Activated CD4-positive, alpha-beta T cell treated with anti-CD3 and anti-CD28 coated beads, Interleukin-2, amount 10 ng/mL, durations not matched to agents 7 days and 5 days (primary cell): ENCODE measurements at places on chromosomes 4 and X. TPM values are rescaled to one million over a fixed set of nuclear protein-coding genes. Genes with fewer than 3 reads are reported as not detected.

- no peak overlapping the region for H3K27ac ChIP-seq
- DNase-seq, result no peak
- no peaks in the 10 kb centered on the region for H3K27me3 ChIP-seq
- H3K36me3 ChIP-seq, result no peaks in the 10 kb centered on the region
- no peaks in the 10 kb centered on the region for H3K4me1 ChIP-seq
Observed at GRCh38 chr4:13830449-13830848, 202.9 kb upstream of the BOD1L1 start.

- no peak overlapping the region for H3K4me3 ChIP-seq
- H3K27me3 ChIP-seq, result peaks cover 5% of the 10 kb centered on the region
- no peak overlapping the region for H3K27ac ChIP-seq
- no peaks in the 10 kb centered on the region for H3K4me1 ChIP-seq
Observed at GRCh38 chr4:56127716-56128115, 179.0 kb downstream of the CEP135 start.

- H3K27me3 ChIP-seq, result no peaks in the 10 kb centered on the region
- H3K36me3 ChIP-seq, result no peaks in the 10 kb centered on the region
- H3K4me3 ChIP-seq, result no peak overlapping the region
- no peak overlapping the region for H3K27ac ChIP-seq
- no peaks in the 10 kb centered on the region for H3K4me1 ChIP-seq
Observed at GRCh38 chr4:84407554-84408407, 91.3 kb downstream of the NKX6-1 start.

SEL1L3 gene
- total RNA-seq, result 63.4 TPM

GRCh38 chrX:136215559-136215958 is 35.6 kb downstream of the MAP7D3 start:
- H3K36me3 ChIP-seq, result peaks cover 17% of the 10 kb centered on the region
- peaks cover 13% of the 10 kb centered on the region for H3K4me1 ChIP-seq
- no peak for DNase-seq
- no peak overlapping the region for H3K27ac ChIP-seq
- no peaks in the 10 kb centered on the region for H3K27me3 ChIP-seq
- H3K4me3 ChIP-seq, result no peak overlapping the region

MAGEA2B gene
- not detected for total RNA-seq

TCEANC gene
- total RNA-seq, result 8.3 TPM

GRCh38 chrX:2696698-2697215 is 5.7 kb downstream of the CD99 start:
- peak overlapping the region; percentile 82 for H3K27ac ChIP-seq
- H3K27me3 ChIP-seq, result no peaks in the 10 kb centered on the region
- DNase-seq, result peak; percentile 77
- H3K4me1 ChIP-seq, result peaks cover 89% of the 10 kb centered on the region
- peak overlapping the region; percentile 41 for H3K4me3 ChIP-seq

DNA sequence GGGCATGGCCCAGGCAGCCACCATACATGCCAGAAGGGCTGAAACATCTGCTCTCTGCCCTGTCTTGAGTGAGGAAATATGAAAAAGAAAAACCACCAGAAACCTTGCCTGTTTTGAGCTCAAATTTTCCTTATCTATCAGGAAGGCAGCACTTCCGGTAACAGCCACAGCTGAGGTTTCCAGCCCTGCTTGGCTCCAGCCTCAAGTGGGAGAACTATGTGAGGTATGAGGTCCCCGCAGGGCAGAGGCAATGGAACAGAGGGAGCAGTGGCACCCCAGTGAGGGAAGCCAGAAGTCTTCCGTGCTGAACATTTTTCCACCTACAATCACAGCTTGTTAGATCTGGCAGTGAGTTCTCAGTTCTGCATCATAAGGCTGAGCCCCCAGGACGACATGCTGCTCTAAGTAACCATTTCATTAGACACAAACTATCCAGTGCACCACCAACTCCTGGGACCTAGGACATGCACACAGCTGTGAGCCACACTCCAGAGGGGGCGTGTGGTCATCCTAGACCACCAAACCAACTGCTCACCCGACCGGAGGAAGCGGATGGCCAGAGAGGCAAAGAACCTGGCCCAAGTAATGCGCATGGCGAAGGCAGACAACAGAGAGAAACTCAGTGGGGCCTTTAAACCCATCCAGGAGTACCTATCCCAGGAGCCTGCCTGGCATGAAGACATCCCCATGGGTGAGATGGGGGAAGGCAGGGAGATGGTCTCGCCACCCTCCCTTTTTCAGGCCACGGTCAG is 22.6 kb downstream of the WDR1 start:
- peak; percentile 39 for DNase-seq
- H3K27ac ChIP-seq, result peak overlapping the region; percentile 90
- peak overlapping the region; percentile 55 for H3K4me3 ChIP-seq
- no peaks in the 10 kb centered on the region for H3K27me3 ChIP-seq
- peaks cover 82% of the 10 kb centered on the region for H3K36me3 ChIP-seq

CPZ gene
- total RNA-seq, result not detected

SHROOM4 gene
- not detected for total RNA-seq

DNA sequence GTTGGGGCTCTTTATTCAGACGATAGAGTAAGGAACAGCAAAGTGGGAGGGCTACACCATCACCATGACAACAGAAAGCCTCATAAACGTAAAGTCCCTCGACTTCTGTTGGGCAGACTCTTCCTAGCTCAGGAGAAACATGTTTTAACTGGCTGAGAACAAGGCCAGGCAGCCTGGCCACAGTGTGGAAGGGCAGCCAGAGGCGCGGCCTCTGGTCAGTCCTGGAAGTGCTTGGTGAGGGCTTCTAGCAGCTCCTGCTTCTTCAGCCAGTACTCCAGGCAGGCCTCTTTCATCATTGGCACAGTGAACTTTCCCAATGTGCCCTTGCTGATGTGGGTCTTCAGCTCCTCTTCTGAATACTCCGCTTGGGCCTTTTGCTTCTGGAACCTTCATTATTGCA is 690.9 kb downstream of the PCDH19 start:
- no peak overlapping the region for H3K27ac ChIP-seq
- no peak overlapping the region for H3K4me3 ChIP-seq
- no peaks in the 10 kb centered on the region for H3K4me1 ChIP-seq
- no peaks in the 10 kb centered on the region for H3K36me3 ChIP-seq
- DNase-seq, result no peak
- no peaks in the 10 kb centered on the region for H3K27me3 ChIP-seq

DNA sequence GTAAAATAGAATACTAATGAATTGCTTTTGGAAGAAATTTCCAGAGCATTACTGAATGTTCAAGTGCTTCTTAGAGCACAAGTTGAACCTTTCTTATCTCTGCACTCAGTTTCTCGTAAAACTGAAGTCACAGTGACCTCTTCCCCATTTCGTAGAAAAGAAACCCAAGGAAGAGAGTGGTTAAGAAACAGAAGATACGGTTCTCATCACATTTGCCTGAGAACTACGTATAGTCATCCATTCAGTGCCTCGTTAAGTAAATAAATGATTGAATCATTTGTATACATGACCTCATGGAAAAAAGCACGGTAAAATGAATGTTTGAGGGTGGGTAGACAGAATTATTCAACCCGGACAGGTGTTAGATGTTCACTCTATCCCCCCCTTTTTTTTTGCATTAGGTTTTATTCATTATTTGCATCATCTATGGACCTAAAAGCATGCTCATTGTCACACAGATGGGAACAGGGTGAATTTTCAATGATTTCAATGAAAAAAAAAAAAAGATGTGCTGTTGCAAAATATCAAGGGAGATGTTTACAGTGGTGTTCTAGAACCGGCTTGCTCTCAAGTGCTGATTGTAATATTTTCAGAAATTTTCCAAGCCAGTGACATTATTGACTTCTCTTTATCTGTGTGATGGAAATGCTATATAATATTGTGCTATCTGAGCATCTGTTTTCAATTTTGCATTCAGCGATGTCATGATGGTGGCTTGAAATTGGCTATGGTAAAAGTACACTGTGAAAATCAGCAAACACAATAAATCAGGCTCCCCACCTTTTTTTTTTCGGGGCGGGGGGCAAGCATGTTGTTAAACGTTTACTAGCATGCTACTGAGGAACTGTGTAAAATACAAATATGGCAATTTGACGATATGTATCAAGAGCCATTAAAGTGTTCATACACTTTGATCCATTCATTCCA is 4.3 kb downstream of the RHOH start:
- DNase-seq, result no peak
- peak overlapping the region; percentile 98 for H3K27ac ChIP-seq
- peaks cover 84% of the 10 kb centered on the region for H3K36me3 ChIP-seq
- peaks cover 42% of the 10 kb centered on the region for H3K4me1 ChIP-seq
- H3K4me3 ChIP-seq, result peak overlapping the region; percentile 94
- H3K27me3 ChIP-seq, result no peaks in the 10 kb centered on the region

DNA sequence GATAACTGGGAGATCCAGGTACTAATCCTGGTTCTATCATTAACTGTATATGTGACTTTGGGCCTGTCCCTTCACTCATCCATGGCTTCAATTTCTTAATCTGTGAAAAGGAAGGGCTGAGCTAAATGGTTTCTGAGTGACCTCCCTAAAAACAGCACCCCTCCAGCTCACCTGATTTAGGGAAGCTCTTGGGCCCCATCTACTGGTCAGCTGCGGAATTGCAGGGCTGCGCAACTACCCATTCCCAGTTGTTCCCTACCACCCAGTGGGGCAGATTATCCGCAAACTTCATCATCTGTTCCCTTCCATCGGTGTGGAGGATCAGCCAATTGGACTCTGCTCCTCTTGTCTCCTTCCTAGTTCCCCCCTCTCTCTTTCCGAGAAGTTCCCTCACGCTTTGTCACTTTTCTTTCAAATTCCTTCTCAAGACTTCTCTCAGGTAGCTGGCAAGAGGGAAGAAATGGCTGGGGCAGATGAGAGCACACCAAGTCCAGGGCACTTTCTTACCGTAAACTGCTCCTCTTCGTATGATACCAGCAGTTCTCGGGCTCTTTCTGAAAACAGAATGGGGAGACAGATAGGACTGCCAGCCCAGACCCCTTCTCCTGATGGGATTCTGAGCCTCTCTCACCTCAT is 5.8 kb downstream of the LAS1L start:
- peak; percentile 41 for DNase-seq
- H3K27ac ChIP-seq, result no peak overlapping the region
- H3K36me3 ChIP-seq, result peaks cover 19% of the 10 kb centered on the region

- DNase-seq, result no peak
- no peaks in the 10 kb centered on the region for H3K27me3 ChIP-seq
- no peak overlapping the region for H3K27ac ChIP-seq
- H3K4me1 ChIP-seq, result peaks cover 29% of the 10 kb centered on the region
- H3K36me3 ChIP-seq, result no peaks in the 10 kb centered on the region
Observed at GRCh38 chr4:15234856-15235126, 193.0 kb upstream of the C1QTNF7 start.

GRCh38 chr4:1902243-1902642 is 31.1 kb downstream of the NSD2 start:
- no peak overlapping the region for H3K27ac ChIP-seq
- no peak for DNase-seq
- H3K4me1 ChIP-seq, result peaks cover 69% of the 10 kb centered on the region
- H3K36me3 ChIP-seq, result peaks cover 65% of the 10 kb centered on the region
- H3K27me3 ChIP-seq, result no peaks in the 10 kb centered on the region

PFKFB1 gene
- 0.23 TPM for total RNA-seq

- DNase-seq, result no peak
- H3K36me3 ChIP-seq, result no peaks in the 10 kb centered on the region
- no peak overlapping the region for H3K27ac ChIP-seq
- H3K4me3 ChIP-seq, result no peak overlapping the region
- H3K27me3 ChIP-seq, result peaks cover 17% of the 10 kb centered on the region
- no peaks in the 10 kb centered on the region for H3K4me1 ChIP-seq
Observed at GRCh38 chr4:112896609-112897190, 152.8 kb upstream of the ANK2 start.

GRCh38 chr4:27908356-27908755 is 1047.7 kb downstream of the STIM2 start:
- H3K4me3 ChIP-seq, result no peak overlapping the region
- H3K27me3 ChIP-seq, result no peaks in the 10 kb centered on the region
- no peaks in the 10 kb centered on the region for H3K4me1 ChIP-seq
- no peak overlapping the region for H3K27ac ChIP-seq
- no peaks in the 10 kb centered on the region for H3K36me3 ChIP-seq
- DNase-seq, result no peak

DNA sequence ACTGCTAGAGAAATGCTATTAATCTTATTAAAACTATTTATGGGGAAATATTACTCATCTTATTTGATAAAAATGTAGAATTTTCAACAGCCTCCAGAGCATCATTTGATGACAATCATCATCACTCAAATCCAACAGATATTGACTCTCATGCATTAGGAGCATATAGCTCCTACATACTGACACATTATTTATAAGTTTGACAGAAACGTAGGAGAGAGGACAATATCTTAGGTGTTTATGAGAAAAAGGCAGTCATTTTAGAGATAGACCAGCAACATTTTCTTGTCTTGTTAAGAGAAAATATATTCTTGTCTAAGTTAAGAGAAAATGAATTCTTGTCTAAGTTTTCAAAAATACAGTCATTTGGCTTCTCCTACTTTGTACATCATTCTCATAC is 2550.2 kb downstream of the PCDH7 start:
- H3K27me3 ChIP-seq, result no peaks in the 10 kb centered on the region
- H3K27ac ChIP-seq, result no peak overlapping the region
- H3K4me1 ChIP-seq, result no peaks in the 10 kb centered on the region
- no peaks in the 10 kb centered on the region for H3K36me3 ChIP-seq

S100P gene
- 7.2 TPM for total RNA-seq

GRCh38 chr4:56995525-56995924 is 16.8 kb downstream of the POLR2B start:
- no peaks in the 10 kb centered on the region for H3K27me3 ChIP-seq
- H3K27ac ChIP-seq, result no peak overlapping the region
- no peak overlapping the region for H3K4me3 ChIP-seq
- DNase-seq, result no peak
- peaks cover 65% of the 10 kb centered on the region for H3K36me3 ChIP-seq

- no peaks in the 10 kb centered on the region for H3K27me3 ChIP-seq
- no peak overlapping the region for H3K4me3 ChIP-seq
- DNase-seq, result no peak
- no peaks in the 10 kb centered on the region for H3K36me3 ChIP-seq
- no peak overlapping the region for H3K27ac ChIP-seq
- H3K4me1 ChIP-seq, result no peaks in the 10 kb centered on the region
Observed at GRCh38 chrX:23854122-23854521, 53.6 kb downstream of the APOO start.

GRCh38 chr4:189613207-189613606 is 327.5 kb upstream of the FRG1 start:
- H3K27ac ChIP-seq, result no peak overlapping the region
- H3K36me3 ChIP-seq, result no peaks in the 10 kb centered on the region
- no peak overlapping the region for H3K4me3 ChIP-seq

- H3K4me1 ChIP-seq, result no peaks in the 10 kb centered on the region
- H3K27ac ChIP-seq, result no peak overlapping the region
- H3K36me3 ChIP-seq, result peaks cover 8% of the 10 kb centered on the region
- no peak overlapping the region for H3K4me3 ChIP-seq
- no peaks in the 10 kb centered on the region for H3K27me3 ChIP-seq
- peak; percentile 41 for DNase-seq
Observed at GRCh38 chrX:3638280-3638873, 75.1 kb downstream of the PRKX start.

DNA sequence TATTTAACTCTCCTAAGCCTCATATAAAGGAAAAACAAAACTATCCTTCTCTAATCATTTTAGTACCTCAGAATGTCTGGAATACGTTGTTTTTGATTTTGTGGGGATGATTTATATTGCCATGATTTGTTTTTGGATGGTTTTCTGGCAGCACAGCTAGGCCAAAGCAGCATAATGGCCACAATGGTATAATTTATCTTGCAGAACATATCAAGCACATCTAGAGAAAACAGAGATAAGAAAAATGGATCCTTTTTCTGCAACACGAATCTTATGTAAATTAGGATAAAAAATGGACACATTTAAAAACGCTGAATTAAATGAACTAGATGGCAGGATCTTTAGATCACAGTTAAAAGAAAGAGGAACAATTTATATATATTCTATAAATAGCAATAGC is 269.9 kb upstream of the FAT4 start:
- no peak for DNase-seq
- H3K27ac ChIP-seq, result no peak overlapping the region
- no peak overlapping the region for H3K4me3 ChIP-seq
- H3K36me3 ChIP-seq, result no peaks in the 10 kb centered on the region
- H3K27me3 ChIP-seq, result no peaks in the 10 kb centered on the region
